ENCODE measurements at places on chromosomes 13 and 19.

DNA sequence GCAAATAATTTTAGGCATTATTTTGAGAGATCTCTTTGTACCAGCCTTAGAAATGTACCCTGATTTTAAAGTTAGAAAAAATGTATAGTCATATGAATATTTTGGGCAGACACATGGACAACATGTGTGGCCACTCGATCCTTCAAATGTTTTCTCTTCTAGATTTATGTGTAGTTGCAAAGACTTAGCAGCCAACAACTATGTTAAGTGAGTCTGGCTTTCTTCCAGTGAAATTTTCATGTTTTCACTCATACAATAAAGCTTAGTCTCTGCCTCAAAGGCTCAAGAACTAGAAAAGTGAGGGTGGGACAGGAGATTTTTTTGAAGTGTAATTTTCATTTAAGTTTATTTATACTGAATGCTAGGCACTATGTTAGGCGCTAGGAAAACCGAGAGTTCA lies 207.7 kb upstream of the DACH1 start:
- DNase-seq, result no peak

GRCh38 chr19:55189403-55189835 lies 9.3 kb upstream of the SYT5 start:
- DNase-seq, result no peak

DNA sequence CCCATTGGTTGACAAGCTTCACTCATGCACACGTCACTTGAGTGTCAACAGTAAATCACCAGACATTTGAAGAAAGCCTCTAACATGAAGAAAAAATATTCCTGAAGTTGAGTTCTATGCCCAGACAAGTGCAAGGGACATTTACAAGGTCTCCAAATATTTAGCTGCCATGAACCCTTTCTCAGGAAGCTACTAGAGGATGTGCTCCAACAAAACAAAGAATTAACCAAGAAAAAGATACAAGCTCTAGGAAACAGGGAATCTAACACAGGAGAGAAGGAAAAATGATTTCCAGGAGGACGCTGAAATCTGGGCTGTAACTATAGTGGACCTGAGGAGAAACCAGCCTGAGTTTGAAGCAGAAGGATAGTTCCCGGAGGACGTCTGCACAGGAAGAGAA lies 45.7 kb upstream of the KATNAL1 start:
- DNase-seq, result no peak

DNA sequence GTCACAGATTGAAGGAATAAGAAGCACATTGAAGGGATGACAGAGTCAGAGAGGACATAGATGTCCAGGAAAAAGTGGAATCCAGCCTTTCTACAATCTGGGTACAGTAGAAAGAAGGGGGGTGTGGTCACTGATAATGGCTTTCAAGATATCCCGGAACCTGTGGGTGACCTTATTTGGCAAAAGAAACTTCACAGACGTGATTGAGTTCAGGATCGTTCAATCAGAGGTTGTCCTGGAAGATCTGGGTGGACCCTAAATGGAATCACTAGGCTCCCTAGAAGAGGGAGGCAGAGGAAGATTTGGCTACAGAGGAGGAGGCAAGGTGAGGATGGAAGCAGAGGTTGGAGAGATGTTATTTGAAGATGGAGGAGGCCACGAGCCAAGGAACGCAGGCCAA lies 13.0 kb upstream of the SYCN start:
- no peak for DNase-seq

DNA sequence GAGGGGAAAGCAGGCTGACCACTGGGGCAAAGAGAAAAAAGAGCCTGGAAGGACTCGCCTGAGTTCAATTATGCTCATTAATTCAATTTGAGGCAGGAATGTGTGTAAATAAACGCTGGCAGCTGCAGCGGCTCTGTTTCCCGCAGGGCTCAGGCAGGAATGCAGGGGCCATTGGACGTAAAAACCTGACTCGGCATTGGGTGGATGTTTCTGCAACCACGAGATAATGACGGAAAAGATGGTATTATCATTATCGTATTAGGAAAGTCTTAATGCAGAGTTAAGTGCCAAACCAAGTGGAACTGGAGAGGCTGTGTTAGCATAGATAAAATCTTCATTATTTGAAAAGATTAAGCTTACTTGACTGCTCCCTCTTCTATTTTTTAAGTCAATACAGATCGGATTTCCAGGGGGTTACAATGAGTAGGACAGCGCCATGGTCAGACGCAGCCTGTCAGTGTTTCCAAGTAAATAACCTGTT lies 169.8 kb downstream of the SHISA2 start:
- DNase-seq, result no peak

GRCh38 chr19:2767688-2768087 lies 15.4 kb downstream of the SGTA start:
- DNase-seq, result no peak

DNA sequence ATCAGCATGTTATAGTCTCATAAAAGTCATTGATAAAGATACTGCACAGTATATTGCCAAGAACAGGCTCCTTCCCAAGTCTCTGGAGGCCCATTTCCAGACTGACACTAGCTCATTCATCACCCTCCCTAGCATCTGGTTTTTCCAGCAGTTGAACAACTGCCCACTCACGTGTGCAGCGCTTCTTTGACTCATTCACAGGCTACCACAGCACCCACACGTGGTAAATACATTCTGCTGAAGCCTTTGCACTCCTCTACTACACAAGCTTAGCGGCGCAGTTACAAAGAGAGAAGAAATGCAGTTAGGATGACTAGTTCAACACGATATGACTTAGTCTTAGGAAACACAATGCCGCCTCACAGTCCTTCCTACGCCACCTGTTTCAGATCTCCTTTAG lies 87.7 kb downstream of the DOCK9 start:
- no peak for DNase-seq

GRCh38 chr19:40410030-40410389 lies 3.2 kb downstream of the PRX start:
- no peak for DNase-seq

- no peak for DNase-seq
These were observed 669.6 kb downstream of the DIAPH3 start for GRCh38 chr13:59494151-59494550.

- no peak for DNase-seq
These were observed 40.6 kb downstream of the COL4A2 start for GRCh38 chr13:110347535-110348308.

DNA sequence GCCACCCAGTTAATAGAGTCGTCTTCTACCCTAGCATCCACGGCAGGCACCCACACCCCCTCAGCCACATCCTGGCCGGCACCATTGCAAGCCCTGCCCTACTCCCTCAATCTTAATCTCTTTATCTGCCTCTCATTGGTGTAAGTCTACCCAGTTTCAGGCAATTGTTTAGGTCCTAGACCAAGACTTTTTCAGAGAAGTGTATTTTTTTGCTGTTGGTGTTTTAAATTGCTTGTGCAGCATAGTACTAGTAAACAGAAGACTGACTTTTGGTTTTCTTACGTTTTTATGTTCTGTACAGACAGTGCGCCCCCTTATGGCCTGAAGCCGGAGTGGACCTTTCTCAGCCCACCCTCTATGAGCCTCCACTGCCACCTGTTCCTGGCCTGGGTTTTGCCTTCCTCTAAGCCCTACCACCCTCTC lies 2.3 kb upstream of the LCP1 start:
- DNase-seq, result peak; percentile 73

DNA sequence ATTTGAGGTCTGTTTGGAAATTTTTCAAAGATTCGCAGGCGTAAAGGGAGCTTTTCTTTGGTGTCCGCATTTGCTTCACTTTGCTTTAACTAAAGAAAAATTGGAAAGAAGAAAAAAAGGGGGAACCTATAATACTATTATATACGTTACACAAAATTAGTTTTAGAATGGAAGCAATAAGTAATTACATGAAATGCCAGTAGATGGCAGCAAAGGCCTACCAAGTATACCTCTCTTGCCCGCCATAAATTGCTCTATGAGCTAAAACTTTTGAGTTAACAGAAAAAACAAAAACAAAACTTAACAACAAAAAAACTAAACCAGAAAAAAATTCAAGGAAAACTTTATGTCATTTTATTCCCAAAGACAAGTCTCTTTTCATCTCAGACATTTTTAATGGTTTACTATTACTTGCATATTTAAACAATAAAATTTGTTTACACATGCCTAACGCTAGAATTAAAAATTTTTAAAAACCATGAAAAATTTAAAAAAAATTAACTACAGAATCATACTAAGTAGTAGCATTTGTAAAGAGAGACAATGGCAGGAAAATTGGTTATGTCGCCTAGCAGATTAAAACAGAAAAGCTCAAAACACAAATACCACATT lies 271.4 kb downstream of the NALCN start:
- DNase-seq, result no peak

DNA sequence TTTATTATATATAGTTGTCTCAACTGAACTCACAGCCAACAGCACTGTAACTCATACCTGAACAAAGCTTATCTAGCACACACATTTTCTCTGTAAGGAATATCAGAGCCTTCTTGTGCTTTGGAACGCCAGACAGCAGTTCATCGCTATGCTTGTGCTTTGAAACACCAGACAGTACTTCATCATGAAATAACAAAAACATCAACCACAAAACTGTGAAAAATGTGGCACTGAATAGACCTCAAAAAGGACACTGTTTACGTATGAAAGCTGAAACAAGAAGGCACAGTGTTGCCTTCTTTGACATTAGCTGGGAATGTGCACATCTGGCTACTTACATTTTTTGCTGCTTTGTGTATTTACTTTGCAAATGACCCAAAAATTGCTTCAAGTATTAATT lies 160.2 kb downstream of the PDS5B start:
- no peak for DNase-seq

DNA sequence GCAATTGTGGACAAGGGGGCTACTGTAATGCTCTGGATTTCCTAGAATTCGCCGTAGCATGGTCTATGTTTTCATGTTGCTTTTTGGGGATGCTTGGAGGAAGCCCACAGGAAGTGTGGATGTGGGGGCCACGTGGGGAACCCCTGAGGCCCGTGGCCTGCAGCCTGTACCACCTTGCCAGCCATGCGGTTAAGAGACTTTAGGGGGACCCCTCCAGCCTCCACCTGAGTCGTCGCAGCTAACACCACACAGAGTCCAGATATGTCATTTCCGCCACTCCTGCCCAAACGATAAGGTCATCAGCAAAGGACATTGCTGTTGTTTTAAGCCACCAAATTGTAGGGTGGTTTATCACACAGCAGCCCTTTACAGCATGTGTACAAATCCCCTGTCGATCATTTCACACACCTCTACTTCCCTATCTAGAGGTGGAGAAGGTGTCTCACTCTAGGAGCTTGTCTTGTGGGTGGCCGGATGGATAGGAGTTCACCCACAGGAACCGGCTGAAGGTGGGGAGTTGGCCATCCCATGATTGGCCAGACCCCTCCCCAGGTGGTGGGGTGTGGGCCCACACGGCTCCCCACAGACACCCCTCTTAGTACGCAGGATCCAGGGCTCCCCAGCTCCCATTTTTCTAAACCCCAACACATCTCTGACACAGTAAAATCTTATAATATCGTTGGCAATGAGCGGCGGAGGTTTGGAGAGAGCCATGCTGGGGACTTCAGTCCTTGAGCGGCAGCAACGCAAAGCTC lies 226.7 kb downstream of the TEX29 start:
- no peak for DNase-seq

- DNase-seq, result peak; percentile 68
These were observed 1.4 kb downstream of the GRIN3B start for GRCh38 chr19:1001538-1002166.

DNA sequence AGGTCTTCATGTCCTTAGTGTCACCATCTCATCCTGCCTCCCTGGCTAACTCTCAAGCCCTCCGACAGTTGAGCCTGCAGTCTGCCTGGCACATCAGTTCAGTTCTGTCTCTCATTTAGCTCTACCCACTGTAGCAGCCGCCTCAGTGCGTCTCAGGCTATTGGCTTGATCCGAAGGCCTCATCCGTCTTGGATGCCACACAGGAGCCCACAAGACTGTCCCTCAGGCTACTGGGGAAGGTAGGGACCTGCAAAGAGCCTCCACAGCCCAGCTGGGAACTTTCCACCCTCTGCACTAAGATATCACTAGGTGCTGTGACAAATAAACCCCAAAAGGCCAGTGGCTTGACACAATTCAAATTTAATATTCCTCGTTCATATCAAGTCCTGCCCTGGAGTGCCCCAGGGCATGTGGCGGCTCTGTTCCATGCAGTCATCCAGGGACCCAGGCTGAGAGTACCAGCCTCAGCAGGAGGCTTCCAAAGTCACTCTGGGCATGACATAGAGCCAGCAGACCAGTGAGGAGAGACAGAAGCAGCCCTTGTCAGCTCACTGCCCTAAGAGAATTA lies 5.7 kb downstream of the VSTM2B start:
- no peak for DNase-seq

DNA sequence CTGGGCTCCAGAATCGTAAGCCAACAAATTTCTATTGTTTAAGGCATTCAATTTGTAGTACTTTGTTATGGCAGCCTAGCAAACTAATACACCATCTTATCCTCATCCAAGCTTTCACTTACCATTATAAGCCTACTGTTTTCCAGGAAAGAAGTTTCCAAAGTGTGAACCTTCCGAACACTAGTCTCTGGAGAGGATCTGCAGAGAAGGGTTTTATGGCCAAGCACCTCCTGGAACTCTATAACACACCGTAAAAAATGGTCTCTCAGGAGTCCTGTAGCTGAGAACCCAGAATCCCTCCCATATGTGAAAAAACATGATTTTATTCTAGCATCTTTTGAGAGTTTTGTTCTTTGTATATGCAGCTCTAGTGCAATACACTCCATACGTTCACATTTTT lies 142.1 kb downstream of the POSTN start:
- no peak for DNase-seq

DNA sequence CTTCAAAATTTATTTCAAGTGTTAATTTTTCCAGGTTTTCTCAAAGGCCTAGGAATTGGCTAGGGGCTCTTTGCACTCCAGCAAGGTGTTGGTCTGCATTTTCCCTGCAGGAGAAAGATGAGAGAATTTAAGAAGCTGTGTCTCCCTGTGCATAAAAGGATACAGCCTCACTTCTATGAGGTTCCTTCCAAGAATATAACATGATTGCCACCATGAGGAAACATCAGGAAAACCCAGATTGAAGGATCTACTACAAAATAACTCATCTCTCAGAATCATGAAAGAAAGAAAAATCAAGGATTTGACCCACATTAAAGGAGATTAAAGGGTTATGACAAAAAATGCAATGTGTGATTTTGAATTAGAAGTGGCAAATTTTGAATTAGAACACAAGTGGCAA lies 69.9 kb downstream of the RUBCNL start:
- no peak for DNase-seq

- no peak for DNase-seq
These were observed 29.0 kb upstream of the C13orf46 start for GRCh38 chr13:114002771-114003321.

DNA sequence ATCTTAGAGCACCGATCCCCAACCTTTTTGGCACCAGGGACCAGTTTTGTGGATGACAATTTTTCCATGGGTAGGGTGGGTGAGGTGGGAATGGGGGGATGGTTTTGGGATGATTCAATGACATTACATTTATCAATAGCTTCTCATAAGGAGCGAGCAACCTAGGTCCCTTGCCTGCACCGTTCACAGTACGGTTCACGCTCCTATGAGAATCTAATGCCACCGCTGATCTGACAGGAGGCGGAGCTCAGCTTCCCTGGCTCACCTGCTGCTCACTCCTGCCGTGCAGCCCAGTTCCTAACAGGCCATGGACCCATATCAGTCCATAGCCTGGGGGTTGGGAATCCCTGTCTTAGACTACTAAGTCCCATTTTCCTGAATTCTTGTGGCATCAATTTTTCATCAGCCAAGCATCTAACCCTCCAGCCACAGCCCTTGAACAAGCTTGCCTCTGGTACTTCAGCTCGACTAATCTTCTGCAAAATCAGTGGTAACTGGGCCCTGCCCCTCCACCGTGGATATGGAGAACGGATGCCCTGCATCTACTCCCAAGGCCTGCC lies 37.0 kb upstream of the MAP3K10 start:
- no peak for DNase-seq

- no peak for DNase-seq
These were observed 323.0 kb downstream of the EFNB2 start for GRCh38 chr13:106212386-106213010.

Data from stimulated activated CD4-positive, alpha-beta T cell treated with anti-CD3 and anti-CD28 coated beads, Interleukin-4, amount 100 ng/mL, for 48 hours (primary cell).